Testis (tissue), 5 donors: ENCODE measurements at places on chromosomes 3 and 15. TPM values are rescaled to one million over a fixed set of nuclear protein-coding genes. Genes with fewer than 3 reads are reported as not detected.

DNA sequence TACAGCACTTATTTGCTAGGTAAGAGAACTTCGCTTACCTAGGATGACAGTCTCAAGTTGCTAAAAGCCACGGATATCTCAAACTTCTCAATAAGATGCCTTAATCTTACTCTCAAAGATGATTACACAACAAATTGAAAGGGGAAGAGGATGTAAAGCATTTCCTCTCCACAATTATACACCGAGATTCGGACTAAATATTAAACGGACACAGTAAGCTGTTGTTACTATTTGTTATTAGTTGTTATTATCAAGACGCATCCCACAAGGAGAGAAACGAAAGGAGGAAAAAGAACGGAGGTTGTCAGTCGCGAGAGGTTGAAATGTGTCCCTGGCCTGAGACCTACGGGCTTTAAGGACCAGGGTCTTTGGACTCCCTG, 660 bp downstream of the ZNF106 start:
- H3K4me3 ChIP-seq: peak overlapping the region; percentile 76
- H3K27ac ChIP-seq: peak overlapping the region; percentile 97
- no peaks in the 10 kb centered on the region for H3K36me3 ChIP-seq
- DNase-seq: no peak
- H3K4me1 ChIP-seq: peaks cover 12% of the 10 kb centered on the region

The SERPINI2 gene
- not detected for total RNA-seq

GRCh38 chr3:108092501-108092900, 1.7 kb upstream of the CD47 start:
- H3K36me3 ChIP-seq: no peaks in the 10 kb centered on the region
- H3K4me1 ChIP-seq: peaks cover 8% of the 10 kb centered on the region
- no peak overlapping the region for H3K27ac ChIP-seq
- H3K4me3 ChIP-seq: no peak overlapping the region
- no peak for DNase-seq
- H3K27me3 ChIP-seq: no peaks in the 10 kb centered on the region

DNA sequence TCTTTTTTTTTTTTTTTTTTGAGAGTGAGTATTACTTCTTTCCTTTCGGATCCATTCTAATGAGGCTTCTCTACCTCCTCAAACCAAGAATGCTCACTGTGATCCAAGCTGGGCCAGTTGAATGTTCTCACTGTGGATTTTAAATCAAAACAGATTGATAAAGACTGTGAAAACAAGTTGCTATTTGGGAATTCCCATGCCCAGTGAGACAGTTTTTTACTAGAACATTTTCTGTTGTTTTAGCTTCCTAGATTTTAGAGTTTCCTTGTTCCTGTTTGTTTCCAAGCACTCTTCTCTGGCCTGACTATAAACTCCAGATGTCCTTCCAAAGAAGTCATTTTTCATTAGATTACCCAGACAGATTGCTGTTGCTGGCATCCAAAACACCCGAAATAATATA, 60.1 kb upstream of the GALNT15 start:
- no peaks in the 10 kb centered on the region for H3K36me3 ChIP-seq
- no peak for DNase-seq
- H3K27ac ChIP-seq: peak overlapping the region; percentile 51
- no peak overlapping the region for H3K4me3 ChIP-seq
- no peaks in the 10 kb centered on the region for H3K4me1 ChIP-seq
- H3K27me3 ChIP-seq: no peaks in the 10 kb centered on the region

The PATL2 gene
- total RNA-seq: 0.87 TPM

GRCh38 chr3:105649480-105649879, 219.3 kb downstream of the CBLB start:
- DNase-seq: no peak
- H3K4me1 ChIP-seq: no peaks in the 10 kb centered on the region
- H3K36me3 ChIP-seq: no peaks in the 10 kb centered on the region
- no peak overlapping the region for H3K4me3 ChIP-seq
- no peak overlapping the region for H3K27ac ChIP-seq

- DNase-seq: no peak
- no peak overlapping the region for H3K4me3 ChIP-seq
- no peaks in the 10 kb centered on the region for H3K36me3 ChIP-seq
- H3K27ac ChIP-seq: no peak overlapping the region
Measured at GRCh38 chr15:51814606-51815005, 14.8 kb upstream of the TMOD3 start.

GRCh38 chr3:134357914-134358811, 16.1 kb downstream of the AMOTL2 start:
- peak; percentile 51 for DNase-seq
- H3K27ac ChIP-seq: peak overlapping the region; percentile 57
- H3K27me3 ChIP-seq: no peaks in the 10 kb centered on the region
- H3K4me1 ChIP-seq: peaks cover 36% of the 10 kb centered on the region
- H3K36me3 ChIP-seq: no peaks in the 10 kb centered on the region

The ARPP19 gene
- total RNA-seq: 114 TPM

- H3K4me1 ChIP-seq: no peaks in the 10 kb centered on the region
- H3K4me3 ChIP-seq: no peak overlapping the region
- no peak for DNase-seq
Measured at GRCh38 chr15:71723344-71723743, 87.0 kb upstream of the NR2E3 start.

- H3K36me3 ChIP-seq: no peaks in the 10 kb centered on the region
- peaks cover 19% of the 10 kb centered on the region for H3K4me1 ChIP-seq
- H3K27ac ChIP-seq: no peak overlapping the region
- H3K4me3 ChIP-seq: no peak overlapping the region
- peak; percentile 71 for DNase-seq
- no peaks in the 10 kb centered on the region for H3K27me3 ChIP-seq
Measured at GRCh38 chr3:57942872-57943283, 65.3 kb upstream of the FLNB start.

DNA sequence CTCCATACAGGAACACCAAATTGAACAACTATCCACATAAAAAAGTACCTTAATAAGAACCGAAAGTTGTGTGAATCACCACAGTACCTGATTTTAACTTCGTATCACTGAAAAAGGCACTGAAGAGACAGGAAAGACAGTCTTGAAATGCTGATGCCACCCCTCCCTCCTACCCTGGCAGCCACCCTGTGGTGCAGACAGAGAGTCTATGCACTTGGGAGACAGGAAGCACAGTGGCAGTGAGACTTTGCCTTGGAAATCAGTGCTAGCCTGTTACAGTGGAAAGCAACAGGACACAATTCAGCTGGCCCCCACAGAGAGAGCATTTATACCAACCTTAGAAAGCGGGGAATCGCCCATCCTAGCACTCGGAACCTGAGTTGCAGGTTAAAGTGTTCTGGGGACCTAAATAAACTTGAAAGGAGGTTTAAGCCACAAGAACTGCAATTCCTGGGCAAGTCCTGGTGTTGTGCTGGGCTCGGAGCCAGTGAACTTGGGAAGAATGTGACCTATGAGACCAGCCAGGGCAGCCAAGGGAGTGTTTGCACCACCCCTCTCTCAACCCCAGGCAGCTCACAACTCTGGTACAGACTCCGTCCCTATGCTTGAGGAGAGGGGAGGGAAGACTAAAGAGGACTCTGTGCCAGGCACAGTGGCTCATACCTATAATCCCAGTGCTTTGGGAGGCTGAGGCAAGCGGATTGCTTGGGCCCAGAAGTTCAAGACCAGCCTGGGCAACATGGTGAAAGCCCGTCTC, 240.1 kb downstream of the ISL2 start:
- no peak overlapping the region for H3K27ac ChIP-seq
- H3K36me3 ChIP-seq: no peaks in the 10 kb centered on the region
- H3K27me3 ChIP-seq: no peaks in the 10 kb centered on the region
- H3K4me1 ChIP-seq: peaks cover 10% of the 10 kb centered on the region

DNA sequence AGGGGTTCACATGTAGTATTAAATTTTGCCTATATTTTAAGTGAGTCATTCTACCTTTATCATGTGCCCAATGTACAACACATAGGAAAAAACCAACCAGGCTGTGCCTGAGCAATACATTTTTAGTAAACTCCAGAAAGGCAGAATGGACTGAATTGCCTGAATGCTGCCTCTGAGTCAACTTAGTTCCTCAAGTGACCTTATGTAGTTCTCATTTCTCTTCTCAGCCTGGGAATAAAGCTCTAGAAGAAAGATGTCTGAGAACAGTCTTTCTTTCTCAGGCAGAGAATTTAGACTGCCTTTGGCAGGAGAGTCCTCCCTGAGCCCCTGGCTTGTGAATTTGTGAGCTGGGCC, 13.0 kb downstream of the ST3GAL6 start:
- H3K36me3 ChIP-seq: no peaks in the 10 kb centered on the region
- H3K4me3 ChIP-seq: no peak overlapping the region
- H3K27me3 ChIP-seq: no peaks in the 10 kb centered on the region
- no peak overlapping the region for H3K27ac ChIP-seq
- H3K4me1 ChIP-seq: no peaks in the 10 kb centered on the region
- no peak for DNase-seq

DNA sequence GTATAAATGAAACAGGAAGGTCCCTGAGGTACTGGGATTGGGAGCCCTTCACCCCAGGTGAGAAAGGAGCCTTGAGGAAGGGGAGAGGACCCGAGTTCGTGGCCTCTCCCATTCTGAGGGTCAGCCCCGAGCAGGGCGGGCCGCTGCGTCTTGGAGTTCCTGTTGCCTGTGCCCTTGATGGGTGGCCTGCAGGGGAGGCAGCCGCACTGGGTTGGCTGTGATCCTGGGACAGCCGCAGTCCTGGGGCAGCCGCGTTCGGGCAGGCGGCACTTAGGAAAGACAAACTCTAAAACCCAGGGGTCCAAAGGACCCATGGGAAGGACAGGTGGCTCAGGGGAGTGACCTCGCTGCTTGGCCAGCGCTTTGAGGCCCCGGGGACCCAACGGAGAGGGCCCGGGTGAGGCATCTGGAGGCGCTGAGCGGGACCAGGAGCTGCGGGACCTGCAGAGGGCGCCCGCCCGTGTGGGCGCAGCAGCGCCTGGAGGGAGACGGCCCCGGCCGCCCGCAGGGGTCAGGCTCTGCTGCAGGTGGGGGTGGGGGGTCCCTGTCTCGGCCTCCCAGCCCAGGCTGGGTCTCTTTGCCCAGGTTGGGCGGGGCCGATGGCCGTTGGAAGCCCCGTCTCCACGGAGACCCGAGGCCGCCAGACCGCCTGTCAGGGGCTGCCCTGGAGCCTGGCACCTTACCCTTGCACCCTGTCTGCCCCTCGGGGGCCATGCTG, 65.1 kb downstream of the HMCES start:
- no peak overlapping the region for H3K27ac ChIP-seq
- no peaks in the 10 kb centered on the region for H3K36me3 ChIP-seq
- peak; percentile 60 for DNase-seq
- peaks cover 16% of the 10 kb centered on the region for H3K4me1 ChIP-seq

The PDCD6IP gene
- 378 TPM for total RNA-seq

- no peak overlapping the region for H3K27ac ChIP-seq
- no peaks in the 10 kb centered on the region for H3K27me3 ChIP-seq
- no peak for DNase-seq
- no peaks in the 10 kb centered on the region for H3K36me3 ChIP-seq
Measured at GRCh38 chr3:44055951-44056350, 185.7 kb upstream of the TOPAZ1 start.

GRCh38 chr3:63588895-63589294, 63.6 kb upstream of the SNTN start:
- no peak overlapping the region for H3K27ac ChIP-seq
- no peaks in the 10 kb centered on the region for H3K4me1 ChIP-seq
- no peaks in the 10 kb centered on the region for H3K36me3 ChIP-seq
- no peak overlapping the region for H3K4me3 ChIP-seq
- no peaks in the 10 kb centered on the region for H3K27me3 ChIP-seq

DNA sequence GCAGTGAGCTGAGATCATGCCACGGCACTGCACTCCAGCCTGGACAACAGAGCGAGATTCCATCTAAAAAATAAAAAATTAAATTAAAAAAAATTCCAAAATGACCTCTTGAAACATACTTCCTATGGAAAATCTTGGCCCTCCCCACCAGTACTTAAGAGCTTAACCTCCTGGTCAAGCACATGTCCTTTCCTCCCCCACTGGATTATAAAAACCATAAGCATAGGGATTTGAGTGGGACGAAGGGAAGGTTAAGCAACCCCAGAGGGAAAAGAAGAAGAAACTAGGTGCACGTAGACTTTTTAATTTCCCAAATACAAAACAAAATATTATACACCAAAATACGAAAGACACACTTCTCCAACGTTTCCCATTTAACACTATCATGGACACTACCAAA, 25.3 kb downstream of the SLC4A7 start:
- no peaks in the 10 kb centered on the region for H3K36me3 ChIP-seq
- no peak for DNase-seq
- no peak overlapping the region for H3K27ac ChIP-seq
- no peaks in the 10 kb centered on the region for H3K27me3 ChIP-seq

GRCh38 chr3:155989536-155989935, 119.1 kb downstream of the GMPS start:
- no peaks in the 10 kb centered on the region for H3K36me3 ChIP-seq
- H3K27ac ChIP-seq: no peak overlapping the region
- peaks cover 9% of the 10 kb centered on the region for H3K4me1 ChIP-seq
- DNase-seq: no peak
- no peak overlapping the region for H3K4me3 ChIP-seq
- no peaks in the 10 kb centered on the region for H3K27me3 ChIP-seq

GRCh38 chr3:60698117-60698516, 553.1 kb downstream of the FHIT start:
- no peaks in the 10 kb centered on the region for H3K27me3 ChIP-seq
- H3K4me3 ChIP-seq: no peak overlapping the region
- no peak overlapping the region for H3K27ac ChIP-seq
- H3K36me3 ChIP-seq: no peaks in the 10 kb centered on the region
- DNase-seq: no peak

- H3K4me3 ChIP-seq: no peak overlapping the region
- no peak for DNase-seq
- H3K36me3 ChIP-seq: no peaks in the 10 kb centered on the region
- peaks cover 20% of the 10 kb centered on the region for H3K4me1 ChIP-seq
- peak overlapping the region; percentile 64 for H3K27ac ChIP-seq
Measured at GRCh38 chr3:171748064-171748924, 62.0 kb downstream of the PLD1 start.

DNA sequence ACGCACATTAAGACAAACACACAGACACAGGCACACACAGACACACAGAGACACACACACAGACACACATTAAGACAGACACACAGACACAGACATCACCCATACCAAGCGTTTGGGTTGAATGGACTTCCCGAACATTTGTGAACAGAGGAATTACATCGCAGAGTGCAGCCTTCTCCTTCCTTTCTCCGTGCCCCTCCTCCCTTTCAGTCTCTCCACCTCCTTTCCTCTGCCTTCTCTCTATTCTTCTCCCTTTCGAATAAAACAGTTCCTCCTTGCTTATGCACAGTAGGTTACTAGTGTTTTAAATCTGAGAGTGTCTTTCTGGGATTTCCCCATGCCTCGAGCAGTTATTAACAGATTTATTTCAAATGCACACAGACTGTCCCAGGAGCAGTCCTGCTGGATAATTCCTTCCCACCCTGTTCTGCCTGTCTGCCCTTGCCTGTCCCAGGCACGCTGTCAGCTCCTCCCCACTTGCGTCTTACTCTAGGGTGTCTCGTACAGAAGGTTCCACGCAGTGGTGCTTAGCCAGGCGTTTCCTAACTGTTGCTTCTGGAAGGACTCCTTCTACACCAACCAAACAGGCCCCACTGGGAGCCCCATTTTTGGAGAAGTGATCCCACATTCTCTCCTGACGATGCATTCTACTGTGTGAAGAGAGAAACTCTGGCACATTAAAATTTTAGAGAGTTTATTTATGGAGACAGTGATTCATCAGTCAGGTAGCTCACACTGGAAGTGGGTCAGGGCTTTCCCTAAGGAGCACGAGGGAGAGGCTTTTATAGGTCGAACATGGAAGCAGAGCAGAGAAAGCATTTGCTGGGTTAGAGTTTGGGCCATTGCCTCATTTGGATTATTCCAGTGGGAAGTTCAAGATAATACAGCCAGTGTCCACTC, 163.8 kb downstream of the SV2B start:
- H3K27me3 ChIP-seq: no peaks in the 10 kb centered on the region
- no peaks in the 10 kb centered on the region for H3K4me1 ChIP-seq
- no peak overlapping the region for H3K4me3 ChIP-seq
- DNase-seq: no peak
- no peaks in the 10 kb centered on the region for H3K36me3 ChIP-seq

The MESP2 gene
- total RNA-seq: 2.2 TPM
